ENCODE measurements at places on chromosomes 6 and 20.

GRCh38 chr6:148164645-148165044, 178.0 kb upstream of the SASH1 start:
- DNase-seq = no peak

DNA sequence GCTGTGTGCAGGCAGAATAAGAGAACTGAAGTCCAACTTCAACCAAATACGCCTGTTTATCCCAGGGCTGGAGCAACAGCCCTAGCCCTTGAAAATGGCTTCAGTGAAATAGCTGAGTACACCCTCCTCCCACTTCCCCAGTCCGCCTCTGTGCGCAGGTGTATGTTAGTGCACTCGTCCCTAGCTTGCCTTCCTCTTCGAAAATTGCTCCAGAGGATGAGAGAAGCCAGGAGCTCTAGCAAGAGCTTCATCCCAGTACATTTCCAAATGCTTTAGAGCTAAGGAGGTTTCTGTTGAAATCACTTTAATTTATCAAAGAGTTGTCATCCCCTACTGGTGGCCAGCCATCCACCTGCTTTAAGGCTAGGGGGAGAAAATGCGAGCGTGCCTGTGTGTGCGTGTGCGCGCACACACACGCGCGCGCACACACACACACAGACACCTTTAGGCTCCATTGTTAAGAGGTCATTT, 5.4 kb upstream of the POU3F2 start:
- DNase-seq = no peak

DNA sequence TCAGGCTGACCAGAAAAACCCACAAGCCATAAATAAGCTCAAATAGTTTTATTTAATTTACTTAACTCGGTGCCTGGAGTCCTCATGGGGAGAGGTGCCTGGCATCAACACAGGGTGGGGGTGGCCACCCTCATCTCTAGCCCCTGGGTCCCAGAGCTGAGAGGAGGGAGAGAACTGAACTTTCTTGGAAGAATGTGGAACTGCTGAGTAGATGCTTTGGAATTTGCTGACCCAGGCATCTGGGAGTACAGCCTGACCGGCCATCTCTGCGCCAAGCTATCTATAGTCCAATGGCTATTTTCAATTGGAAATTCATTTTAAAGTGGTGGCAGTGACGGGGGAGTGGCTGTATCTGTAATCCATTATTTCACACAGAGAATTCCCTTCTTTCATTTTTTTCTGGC, 104.8 kb downstream of the CDH26 start:
- DNase-seq = no peak

GRCh38 chr6:119974430-119975159, 625.0 kb upstream of the MAN1A1 start:
- DNase-seq = no peak

- DNase-seq = no peak
Observed at GRCh38 chr20:61599061-61599531, 347.0 kb downstream of the CDH4 start.

DNA sequence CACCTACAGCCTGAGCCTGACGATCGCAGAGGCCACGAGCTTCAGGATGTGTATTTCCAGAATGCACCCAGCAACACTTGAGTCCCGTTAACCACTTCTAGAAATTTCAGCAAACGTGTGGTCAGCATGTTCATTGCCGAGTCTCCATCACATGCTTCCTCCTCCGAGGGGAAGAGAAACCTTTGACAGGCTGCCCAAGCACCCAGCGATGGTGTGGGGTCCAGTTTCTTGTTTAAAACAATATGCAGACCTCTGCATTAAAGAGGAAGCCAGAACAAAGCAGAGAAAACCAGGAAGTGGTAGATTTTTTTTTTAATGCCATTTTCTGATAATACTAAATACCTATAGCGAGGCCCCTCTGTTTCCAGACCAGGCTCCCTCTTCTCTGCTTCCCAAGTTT, 71.9 kb downstream of the GNAS-AS1 start:
- DNase-seq = no peak

DNA sequence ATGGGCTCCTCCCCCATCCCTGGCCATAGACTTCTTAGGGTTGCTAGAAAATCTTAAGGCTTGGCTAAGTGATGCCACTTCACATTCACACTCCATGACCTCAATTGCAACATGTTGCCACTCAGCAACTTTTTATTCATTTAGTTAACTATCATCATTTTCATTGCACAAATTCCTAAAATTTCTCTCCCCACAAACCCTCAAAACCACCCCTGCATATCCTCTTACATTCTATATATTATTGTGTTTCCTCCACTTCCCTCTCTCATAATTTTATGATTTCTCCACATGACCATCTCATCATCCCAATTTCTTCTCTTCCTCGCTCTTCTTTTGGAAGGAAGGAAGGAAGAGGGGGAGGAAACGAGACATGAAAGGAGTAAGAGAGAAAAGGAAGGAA, 436.0 kb downstream of the HACE1 start:
- DNase-seq = no peak

GRCh38 chr6:14897831-14898230, 348.0 kb upstream of the JARID2 start:
- DNase-seq = no peak

- DNase-seq = no peak
Observed at GRCh38 chr6:3926150-3926482, 76.9 kb downstream of the FAM50B start.

DNA sequence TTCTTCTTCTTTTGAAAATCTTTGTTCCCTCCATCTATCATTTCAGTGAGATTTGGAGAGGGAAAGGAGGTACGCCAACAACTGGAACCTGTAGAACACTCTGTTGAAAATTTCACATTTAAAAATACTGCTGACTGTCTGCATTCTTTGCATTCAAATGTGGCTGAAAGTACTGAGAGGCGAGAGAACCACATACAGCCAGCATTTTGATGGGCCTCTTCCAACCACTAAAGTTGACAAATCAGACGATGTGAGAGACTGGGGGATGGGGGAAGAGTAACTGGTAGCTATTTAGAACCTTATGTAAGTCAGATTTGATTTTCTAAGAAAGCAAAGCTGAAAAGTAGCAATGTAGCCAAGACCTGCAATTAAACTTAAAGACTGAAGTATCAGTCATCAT, 77.5 kb downstream of the FKBP5 start:
- DNase-seq = no peak

GRCh38 chr6:138752017-138752416, 21.6 kb upstream of the CCDC28A start:
- DNase-seq = no peak

GRCh38 chr6:155399745-155400653, 55.6 kb downstream of the NOX3 start:
- no peak for DNase-seq

GRCh38 chr6:134806180-134806798, 143.6 kb downstream of the ALDH8A1 start:
- no peak for DNase-seq

DNA sequence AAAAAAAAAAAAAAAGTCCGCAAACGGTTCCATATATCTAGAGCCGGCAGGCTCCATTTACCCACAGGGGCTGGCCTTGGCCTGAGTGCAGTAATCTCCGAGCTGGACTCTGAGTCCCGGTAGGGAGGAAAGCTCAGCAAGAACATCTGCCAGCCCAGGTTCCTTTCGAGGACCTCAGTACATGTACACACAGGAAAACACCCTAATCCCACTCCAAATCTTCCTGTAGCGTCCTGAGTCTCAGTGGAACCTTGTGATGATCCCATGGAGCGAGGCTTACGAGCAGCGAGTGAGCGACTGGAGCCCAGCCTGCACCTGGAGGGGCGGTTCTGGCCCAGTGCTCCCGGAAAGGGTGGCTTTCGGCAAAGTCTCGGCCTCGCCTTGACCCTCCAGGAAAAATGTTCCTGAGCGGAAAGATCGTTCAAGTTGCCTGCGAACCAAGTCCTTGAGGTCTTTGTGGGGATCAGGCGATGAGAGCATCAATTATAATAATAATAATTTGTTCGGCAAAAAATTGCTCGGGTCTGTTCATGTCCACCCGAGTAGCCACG, 32.1 kb downstream of the PRSS16 start:
- no peak for DNase-seq
